Prostate gland (tissue), 2 donors: ENCODE measurements at places on chromosomes 3 and 15.

GRCh38 chr15:99997112-99997651 lies 263.9 kb upstream of the LYSMD4 start:
- DNase-seq, result no peak

DNA sequence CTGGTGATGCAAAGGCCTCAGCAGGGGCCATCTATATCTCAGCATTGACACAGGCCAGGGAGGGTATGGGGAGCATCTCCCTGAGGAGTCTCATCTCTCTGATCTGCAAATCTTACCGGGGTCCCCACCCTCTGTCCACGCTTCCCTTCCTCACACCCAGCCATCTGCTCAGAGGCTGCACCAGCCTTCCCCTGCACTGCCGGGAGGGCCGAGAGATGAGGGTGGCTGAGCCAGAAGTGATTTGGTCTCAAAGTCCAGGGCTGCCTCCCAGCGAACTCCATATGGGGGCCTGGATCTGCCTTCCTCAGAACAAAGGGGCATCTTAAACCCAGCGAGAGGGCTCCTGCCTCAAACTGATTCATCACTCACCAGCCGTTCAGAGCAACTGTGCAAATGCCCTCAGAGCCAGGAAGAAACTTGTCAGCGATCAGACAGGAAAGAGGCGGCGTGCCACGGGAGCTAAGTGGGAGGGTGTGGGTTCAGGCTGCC lies 4.6 kb downstream of the IGDCC3 start:
- DNase-seq, result no peak

DNA sequence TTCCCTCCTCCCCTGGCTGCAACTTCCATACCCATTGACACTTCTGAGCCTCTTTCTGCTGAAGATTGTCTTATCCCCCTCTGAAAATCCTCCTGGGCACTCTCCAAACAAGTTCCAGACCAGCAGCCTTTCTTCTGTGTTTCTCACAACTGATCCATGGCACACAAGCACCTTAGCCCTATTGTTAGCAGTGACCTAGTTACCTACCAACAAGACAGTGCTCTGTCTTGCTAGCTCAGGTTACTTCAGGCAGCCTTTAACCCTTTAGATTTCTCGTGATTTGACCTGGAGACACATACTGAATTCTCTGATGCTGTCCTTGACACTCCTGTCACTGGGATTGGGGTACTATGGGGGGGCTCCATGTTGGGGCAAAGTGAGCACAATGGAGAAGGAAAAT lies 82.1 kb downstream of the GTF2E1 start:
- no peak for DNase-seq

- DNase-seq, result no peak
These were observed 101.1 kb downstream of the RYR3 start for GRCh38 chr15:33411596-33412540.

DNA sequence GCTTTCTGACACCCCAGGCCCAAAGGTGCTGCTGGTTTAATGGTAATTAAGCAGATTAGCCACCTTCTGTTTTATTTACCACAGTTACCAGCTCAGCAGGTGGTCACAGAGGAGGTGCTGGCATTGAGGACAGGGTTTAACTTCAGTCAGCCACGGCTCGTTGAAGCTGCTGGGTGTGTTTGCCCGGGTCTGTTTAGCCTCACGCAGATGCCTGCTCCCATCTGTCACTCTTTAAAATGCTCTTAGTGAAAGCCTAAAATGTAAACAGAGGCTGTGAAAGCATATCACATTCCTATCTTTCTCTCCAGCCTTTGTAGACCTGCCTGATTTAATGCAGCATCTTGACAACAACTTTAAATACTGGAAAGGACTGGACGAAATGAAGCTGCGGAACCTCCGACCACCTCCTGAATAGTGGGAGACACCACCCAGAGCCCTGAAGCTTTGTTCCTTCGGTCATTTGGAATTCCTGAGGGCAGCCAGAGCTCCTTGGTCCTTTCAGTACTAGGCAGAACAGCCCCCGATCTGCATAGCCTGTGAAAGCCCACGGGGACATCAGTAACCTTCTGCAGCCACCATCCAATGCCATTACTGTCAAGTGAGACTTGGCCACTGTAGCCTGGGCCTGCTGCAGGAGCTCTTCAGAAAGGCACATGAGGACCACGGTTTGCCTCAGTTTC lies 156.0 kb downstream of the PDE8A start:
- DNase-seq, result no peak

DNA sequence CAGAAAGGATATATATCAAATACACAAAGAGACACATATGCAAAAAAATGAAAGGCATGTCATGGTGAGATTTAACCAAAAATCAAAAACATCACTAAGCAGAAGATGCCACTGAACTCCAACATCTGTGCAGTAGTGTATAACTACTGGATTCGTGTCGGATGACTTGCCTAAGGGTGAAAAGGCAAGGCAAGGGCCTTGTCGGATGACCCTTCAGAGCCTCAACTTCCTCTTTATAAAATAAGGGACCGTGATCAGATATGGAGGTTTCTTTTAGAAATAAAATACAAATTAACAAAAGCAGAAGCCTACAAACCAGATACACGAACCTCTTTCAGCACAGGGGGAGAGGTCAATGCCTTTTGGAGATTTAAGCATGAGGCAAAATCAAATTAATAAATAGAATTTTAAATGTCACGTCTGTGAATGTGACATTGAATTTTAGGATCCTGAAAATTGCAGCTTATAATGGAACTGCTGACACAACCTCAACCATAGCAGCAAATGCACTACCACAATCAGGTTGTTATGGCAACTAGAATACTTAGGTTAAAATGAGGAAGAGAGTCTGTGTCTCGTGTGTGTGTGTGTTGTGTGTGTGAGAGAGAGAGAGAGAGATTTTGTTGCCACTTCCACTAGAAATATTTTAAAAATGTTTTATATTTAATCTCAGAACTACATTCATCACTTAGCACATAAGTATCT lies 8.3 kb upstream of the CHRM5 start:
- DNase-seq, result no peak

GRCh38 chr3:17431484-17432045 lies 310.9 kb downstream of the TBC1D5 start:
- DNase-seq, result no peak

DNA sequence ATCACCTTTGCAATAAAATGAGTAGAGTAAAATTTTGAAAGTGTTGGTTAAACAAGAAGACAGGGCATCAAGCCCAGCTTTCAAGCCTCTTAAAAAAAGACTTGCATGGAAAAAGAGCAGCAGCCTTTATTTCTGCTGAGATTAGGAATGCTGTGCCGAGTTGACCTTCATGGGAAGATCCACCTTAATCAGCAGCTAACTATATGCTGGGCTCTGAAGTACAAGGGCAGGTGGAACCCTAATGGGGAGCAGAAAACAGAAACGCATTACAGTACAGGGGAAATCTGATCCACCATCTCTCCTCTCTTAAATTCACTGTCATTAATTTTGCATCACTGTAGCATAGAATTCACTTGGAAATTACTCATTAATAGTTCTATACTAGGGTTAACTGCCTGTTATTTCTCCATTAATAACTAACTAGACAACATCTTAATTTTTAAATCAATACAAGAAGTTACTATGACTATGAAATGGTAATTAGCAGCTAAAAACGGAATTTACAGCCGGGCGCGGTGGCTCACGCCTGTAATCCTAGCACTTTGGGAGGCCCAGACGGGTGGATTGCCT lies 133.6 kb downstream of the GHSR start:
- no peak for DNase-seq

DNA sequence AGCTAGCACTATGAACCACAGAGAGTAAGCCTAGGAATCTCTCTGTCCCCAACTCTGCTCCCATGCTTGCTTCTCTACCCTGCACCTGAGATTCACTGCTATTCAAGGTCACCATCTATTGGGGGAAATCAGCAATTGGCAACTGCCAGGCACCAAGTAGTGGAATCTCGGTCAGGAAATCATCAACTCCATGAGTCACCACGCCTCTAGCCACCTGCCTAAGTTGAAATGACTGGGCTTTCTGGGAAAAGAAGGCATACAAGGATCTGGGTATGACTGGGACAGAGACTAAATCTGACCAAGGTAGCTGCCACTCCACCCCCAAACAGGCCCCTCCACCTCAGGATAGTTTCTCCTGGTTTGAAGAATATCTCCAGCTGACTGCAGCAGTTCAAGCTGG lies 464.1 kb upstream of the CBLB start:
- no peak for DNase-seq

GRCh38 chr3:63043631-63044030 lies 168.4 kb upstream of the CADPS start:
- DNase-seq, result no peak

DNA sequence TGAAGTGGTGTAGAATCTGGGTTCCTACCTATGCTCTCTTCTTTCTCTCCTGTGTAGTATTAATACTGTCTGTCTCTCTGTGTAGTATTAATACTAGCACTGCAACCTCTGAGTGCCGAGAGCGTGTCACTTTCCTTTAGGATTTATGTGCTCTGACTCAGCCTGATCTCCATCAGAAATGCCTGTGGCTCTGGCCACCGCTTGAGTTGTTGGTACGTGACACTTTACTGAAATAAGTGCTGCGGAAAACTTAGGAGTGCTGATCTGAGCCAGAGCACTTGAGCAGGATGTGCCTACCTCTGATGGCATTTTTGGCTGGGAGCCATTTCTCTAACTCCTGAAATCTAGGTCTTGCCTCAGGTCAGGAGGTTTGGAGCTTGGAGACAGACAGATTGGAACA lies 807.4 kb downstream of the SQOR start:
- no peak for DNase-seq

- DNase-seq, result no peak
These were observed 322.3 kb downstream of the PLCL2 start for GRCh38 chr3:17207019-17207418.

- DNase-seq, result no peak
These were observed 631 bp upstream of the CNBP start for GRCh38 chr3:129184396-129184657.

- DNase-seq, result no peak
These were observed 294.6 kb downstream of the RPLP1 start for GRCh38 chr15:69747193-69747592.

- no peak for DNase-seq
These were observed 158.2 kb upstream of the ANKRD28 start for GRCh38 chr3:15955968-15956367.

GRCh38 chr3:125006291-125006731 lies 49.5 kb downstream of the HEG1 start:
- DNase-seq, result no peak

- DNase-seq, result no peak
These were observed 142.9 kb downstream of the ATG7 start for GRCh38 chr3:11415099-11415498.

DNA sequence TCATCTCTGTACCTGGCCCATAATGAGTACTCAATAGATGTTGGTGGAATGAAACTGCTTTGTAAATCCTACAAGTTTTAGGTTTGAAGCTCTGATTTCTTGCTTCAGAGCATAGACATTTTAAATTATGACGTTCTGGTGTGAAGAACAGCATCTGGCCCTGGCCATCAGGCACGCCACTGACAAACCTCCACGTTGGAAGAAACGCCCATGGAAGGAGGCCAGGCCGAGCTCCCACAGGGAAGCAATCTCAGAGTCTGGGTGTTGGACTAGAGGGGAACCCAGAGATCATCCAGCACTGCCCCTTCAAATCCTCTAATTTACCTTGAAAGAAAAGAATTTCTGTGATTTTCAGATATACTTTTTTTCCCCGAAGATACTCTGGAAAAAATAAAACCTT lies 328.1 kb upstream of the RGMA start:
- DNase-seq, result no peak

DNA sequence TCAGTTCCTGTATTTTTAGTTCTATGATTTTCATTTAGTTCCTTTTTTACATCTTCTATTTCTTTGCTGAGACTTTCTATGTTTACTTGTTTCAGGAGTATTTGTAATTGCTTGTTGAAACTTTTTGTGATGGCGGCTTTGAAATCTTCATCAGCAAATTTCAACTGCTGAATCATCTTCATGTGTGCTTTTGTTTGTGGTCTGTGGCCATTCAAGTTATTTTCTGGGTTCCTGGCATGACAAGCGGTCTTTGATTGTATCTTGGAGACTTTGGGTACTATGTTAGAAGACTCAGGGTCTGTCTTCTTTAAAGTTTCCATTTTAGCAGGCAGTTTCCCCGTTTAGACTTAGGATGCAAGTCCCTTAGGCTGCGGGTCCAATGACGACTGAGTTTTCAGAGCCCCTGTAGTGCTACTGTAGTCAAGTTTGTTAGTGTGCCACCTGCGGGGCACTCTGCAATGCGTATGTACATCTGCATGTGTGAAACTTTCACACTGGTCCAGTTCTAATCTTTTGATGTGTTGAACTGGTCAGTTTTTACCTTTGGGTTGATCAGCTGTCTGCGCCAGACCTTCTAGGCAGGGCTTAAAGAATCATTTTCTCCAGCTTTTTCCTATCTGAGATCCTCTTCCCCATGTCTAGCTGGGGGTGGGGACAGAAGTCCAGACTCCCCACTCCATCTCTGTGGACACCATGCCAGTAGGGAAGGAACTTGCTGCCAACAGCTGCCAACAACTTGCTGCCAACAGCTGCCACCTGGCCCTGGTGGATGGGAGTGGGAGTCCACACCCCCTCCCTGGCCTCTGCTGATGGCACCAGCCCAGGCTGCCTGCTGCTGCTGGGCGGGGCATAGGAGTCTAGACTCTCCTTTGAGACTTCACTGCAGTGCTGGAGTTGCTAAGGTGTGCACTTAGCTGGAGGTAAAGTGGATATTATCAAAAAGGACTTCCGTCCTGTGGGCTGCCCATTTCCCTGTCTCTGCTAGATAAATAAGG lies 190.9 kb downstream of the TJP1 start:
- no peak for DNase-seq

- DNase-seq, result no peak
These were observed 50.2 kb downstream of the HHLA2 start for GRCh38 chr3:108346301-108347227.

DNA sequence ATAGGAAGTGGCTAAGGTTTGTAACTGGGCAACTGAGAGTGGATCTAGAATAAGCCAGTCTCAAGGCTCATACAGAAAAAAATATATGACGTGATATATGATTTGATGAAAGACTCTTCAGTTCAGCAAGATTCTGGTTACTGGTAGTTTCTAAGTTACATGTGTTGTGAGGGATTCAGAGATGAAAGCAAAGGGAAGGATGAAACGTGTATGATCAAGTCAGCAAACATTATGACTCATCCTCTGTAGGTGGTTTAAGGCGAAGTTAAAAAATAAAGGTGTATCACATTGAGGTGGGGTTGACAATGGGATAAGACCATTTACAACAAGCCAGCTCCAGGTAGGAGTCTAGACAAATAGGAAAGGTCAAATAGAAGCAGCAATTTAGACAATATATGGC lies 16.2 kb downstream of the TERC start:
- no peak for DNase-seq

GRCh38 chr3:187210545-187211327 lies 13.4 kb downstream of the RTP1 start:
- DNase-seq, result no peak

DNA sequence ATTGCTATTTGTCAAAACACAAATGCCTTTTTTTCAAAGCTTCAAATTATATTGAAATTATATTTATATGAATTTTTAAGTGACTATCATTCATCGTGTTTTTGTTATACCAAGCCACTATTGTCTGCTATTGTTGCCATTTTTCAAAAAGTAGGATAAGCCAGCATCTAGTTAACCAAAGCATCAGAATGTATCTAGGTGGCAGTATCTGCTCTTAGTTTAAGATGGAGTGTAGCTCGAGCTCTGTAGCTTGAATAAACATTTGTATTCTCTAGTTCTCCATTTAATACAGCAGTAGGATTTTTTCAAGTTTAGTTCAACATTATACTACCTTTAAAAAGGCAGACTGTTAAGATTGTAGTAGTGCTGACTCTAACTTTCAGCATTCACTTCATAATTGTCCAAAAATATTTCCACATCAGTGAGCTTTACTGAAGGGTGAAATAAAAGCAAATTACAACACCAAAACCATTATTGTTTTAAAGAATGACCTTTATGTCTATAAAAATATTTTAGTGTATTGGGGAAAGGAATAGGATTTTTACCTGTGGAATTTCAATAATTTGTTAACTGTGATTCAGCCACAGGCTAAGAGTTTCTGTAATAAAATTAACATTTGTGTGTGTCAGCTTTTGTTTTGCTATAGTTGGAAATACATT lies 19.6 kb upstream of the C15orf61 start:
- DNase-seq, result no peak
